ENCODE measurements at places on chromosomes 12 and 14. TPM values are rescaled to one million over a fixed set of nuclear protein-coding genes. Genes with fewer than 3 reads are reported as not detected.

Gene CLEC1A
- 2.4 TPM for total RNA-seq

Gene HSPB8
- 512 TPM for total RNA-seq

Gene CCDC38
- 0.22 TPM for total RNA-seq

Gene KRT73
- not detected for total RNA-seq

Gene NID2
- total RNA-seq = 35.2 TPM

DNA sequence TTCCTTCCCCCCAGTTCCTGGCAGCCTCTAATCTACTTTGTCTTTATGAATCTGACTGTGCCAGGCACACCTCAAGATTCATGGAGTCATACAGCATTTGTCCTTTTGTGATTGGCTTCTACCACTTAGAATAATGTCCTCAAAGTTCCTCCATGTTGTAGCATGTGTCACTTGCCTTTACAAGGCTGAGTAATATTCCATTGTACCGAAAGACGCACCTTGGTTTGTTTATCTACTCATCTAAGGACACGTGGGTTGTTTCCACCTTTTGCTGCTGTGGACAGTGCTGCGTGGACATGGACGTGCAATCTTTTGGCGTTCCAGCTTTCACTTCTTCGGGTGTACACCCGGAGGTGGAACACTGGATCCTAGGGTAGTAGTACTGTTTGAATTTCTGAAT lies 33.5 kb downstream of the ANAPC7 start:
- no peak for DNase-seq

DNA sequence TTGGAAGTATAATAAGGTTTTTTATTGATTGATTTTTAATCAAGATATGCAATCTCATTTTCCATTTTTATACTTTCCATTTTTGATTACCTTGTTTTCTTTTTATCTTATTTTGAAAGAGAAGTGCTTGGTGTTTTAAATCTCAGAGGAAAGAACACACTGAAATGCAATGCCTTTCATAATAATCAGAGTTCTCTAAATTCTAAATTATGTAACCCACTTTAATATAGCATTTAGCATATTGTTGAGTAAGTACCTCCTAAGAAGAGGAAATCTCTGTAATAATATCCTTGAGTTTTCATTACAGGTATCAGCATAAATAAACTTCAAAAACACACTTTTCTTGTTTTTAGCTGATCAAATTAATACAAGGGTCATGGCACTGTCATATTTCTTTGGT lies 96.9 kb downstream of the GTF2A1 start:
- no peak for DNase-seq

DNA sequence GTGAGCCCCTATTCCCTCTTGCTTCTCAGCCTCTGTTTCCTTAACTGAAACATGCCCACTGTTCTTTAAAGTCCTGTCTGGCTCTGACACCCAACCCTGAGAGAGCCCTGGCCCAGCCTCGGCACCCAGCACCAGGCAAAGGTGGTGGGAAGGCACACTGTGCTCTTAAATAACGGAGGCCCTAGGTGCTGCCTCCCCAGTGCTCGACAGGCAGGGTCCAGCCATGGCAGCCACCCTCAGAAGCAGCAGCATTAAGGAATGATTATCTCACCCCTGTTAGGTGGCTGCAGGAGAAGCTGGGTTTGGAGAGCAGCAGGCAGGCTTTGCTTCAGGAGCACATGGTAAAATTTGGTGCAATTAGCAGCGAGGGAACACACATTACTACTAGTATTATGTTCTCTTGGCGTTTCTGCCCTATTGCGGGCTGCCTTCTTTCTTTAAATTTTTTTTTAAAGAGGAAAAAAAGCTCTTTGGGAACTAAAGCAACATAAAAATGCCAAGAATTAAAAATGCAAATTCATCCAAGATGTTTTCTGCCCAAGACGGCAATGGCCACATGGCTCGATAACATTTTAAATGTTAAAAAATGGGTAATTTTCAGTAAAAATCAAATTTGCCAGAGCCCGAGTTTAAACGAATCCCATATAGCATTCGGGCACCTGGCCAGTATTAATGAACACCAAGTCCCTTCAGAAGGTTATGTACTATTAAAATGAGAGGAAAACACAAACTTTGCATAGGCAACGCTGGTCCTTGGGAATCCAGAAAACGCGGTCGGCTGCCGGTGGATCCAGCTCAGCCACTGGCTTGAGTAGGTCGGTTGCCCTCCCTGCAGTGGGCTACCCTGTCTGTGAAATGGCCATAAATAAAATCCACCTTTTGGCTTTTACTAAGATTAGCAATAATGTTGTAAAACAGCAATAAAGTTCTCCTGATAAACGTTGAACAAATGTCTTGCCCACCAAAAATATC lies 152.2 kb downstream of the BCL11B start:
- DNase-seq = no peak

GRCh38 chr14:96805956-96806355 lies 8.8 kb downstream of the VRK1 start:
- DNase-seq = peak; percentile 20

DNA sequence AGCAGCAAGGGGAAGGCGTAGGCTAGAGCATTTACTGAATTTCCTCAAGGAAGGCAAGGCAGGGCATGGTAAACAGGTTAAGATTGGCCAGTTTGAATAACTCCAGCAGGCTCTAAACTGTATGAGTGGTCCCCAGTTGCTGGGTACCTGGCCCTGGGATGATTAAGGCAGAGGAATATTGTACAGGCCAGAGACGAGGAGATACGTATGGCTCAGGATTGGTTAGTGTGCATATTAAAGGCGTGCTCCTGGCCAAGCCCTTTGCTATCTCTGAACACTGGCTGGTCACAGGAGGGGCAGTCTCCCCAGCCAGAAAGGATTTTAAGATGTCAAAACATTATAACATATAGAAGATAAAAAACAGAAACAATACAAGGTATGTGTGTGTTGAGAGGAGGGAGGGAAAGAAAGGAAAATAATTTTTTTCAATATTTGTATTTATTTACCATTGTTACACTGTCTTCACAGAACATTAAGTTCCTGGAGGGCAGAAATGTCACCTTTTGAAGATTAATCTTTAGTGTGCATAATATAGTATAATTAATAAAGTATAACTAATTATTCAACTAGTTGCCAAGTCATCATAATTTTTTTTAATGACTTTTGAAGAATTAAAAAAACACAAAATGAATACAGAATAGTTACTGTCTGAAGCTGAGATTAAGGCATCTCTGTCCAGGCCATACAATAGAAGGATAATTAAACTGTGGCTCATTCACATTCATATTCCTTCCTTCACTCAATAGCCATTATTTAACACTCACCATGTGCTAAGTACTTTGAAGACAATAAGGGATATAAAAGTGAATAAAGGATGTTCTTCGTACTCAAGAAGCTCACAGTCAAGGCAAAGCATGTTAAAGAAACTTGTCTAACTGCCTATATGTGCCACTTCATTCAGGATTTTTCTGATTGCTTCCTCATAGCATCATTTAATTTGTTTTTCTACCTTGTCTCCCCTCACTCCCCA lies 41.9 kb downstream of the DCP1B start:
- DNase-seq = no peak

DNA sequence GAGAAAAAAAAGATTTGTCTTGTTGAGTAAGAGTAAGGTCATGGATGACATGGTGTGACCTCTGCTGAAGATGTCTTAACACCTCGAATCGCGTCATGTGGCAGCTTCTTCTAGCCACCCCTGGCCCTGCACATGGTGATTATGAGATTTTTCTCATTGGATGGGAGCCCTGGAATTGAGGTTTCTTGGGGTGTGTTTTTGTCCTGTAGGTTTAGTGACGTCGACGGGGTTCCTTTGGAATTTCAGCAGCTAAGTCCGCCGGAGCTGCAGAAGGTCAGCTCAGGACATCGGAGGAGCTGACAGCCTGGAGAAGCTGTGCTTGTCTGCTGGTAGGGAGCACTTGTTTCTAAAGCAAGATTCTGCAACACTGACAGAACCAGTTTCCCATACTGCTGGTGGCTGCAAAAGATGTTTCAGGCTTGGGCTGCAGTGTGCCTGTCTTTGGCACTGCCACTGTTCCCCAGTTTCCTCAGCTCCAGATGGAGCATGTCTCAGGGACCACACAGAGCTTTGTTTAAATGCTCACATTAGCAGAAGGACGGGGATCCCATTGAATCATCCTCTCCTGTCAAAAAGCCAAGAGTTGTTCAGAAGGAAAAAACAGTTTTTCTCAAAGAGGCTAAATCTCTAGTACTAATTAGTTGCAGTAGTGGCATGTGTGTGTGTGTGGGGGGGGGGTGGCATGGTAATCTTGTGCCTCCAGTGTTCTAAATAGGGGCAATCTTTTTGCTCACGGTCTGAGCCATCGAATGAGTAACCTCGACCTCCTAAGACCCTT lies 5.2 kb upstream of the FOS start:
- DNase-seq = no peak

DNA sequence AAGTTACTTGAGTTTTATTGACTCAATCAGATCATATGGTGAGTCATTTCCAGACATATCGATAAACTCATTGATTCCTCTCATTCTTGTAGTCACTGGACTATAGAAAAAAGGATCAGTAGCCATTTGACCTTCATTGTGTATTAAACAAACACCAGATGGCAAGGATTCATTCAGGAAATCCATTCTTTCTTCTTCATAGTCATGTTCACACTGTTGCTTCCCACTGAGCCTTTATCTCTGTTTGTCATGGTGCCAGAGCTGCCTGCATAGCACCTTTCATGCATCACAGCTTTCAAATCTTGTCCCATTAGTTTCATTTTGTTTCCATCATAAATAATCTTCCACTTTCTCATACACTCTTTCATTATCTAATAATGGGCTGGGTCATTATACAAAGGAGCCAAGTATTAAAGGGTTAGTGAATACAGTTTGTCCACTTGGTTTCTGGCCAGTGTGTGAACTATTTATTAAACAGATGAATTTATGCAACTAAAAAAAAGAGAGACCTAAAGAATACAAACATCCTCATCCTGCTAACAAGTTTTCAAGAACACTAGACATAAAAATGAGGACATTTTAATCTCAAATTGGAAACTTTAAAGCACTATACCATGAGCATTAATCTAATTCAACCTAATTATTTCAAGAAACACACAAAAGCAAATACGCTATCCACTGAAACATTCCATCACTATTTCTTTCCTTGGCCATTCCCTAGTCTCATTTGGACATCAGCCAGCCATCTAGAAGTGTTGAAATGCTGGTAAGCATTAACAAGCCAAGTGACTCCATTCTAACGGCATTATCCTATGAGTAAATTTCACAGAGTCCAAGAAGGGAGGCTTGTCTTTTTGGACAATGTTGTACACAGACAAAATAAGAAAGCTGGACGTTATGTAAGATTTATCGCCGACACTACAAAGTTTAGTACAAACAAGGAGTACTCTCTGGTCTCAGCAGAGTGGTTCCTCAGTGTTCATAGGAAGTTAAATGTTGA lies 476.5 kb downstream of the FOXG1 start:
- no peak for DNase-seq

DNA sequence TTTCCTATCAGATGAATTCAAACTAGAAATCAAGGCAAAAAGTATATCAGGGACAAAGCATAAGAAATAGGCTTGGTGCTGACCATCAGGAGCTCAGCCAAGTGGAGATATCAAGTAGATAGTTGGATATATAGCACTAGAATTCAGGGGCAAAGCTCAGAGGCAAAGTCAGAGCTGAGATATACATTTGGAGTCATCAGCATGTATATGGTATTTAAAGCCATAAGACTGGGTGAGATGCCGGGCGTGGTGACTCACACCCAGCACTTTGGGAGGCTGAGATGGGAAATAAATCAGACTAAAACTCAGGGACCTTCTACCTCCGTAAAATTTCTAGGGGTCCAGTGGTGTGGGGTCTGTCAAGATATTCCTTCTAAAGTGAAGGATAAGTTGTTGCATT lies 38.9 kb upstream of the LIMA1 start:
- no peak for DNase-seq

DNA sequence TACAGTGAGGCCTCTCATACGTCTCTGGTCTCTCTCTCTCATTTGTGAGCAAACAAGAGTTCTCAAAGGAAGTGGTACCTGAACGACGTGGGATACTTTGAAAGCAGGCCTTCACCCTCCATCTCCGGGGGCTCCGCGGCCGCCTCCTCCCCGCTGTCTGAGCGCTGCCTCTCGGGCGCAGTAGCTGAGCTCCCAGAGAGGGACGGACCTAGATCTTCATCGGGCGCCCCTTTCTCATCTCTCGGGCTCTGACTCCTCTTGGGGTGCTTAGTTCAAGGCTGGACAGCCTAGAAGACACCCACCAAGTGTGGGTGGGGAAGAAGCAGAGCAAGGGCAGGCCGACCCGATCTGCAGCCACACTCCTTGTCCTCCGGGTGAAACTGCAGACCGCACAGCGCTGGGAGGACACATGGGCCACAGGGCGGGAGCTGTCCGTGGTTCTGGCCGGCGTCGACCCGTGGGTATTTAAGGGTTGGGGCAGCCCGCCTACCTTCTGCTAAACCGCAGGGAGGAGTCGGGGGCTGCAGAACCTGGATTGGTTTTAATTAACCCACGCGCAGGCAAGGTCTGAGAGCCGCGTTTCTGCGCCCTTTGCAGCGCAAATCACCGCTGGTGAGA lies 92.7 kb downstream of the PAH start:
- DNase-seq = peak; percentile 22

DNA sequence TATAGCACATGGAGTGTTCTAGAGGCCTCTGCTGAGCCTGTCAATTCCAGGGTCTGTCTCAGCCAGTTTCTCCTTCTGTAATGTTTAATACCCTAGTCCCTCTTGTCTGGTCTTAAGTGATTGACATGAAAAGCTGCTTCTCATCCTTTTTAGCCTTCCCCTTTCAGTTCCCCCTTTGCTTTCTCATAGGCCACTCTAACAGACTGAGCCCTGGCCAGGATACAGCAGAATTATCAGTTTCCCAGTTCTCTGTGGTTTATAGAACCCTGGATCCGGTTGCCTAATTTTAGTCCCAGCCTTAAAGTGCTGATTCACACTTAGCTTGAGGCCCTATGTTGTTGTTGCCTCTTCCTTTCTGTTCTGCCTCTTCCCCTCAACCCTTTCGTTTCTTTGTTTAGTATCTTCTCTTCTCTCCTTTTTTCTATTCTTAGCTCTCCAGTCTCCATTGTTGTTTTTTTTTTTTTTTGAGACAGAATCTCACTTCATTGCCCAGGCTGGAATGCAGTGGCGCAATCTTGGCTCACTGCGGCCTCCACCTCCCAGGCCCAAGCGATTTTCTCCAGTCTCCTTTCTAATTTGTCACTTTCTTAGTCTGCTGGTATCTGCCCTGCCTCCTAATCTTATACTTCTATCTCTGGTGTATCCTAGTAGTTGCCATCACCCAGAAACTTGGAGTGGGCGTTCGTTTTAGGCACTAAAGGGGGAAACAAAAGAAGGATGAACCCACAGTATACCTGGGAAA lies 2.9 kb upstream of the BIN2 start:
- DNase-seq = no peak

GRCh38 chr12:21819236-21819635 lies 44.7 kb upstream of the KCNJ8 start:
- DNase-seq = no peak
